ENCODE measurements at places on chromosomes 11 and 22. TPM values are rescaled to one million over a fixed set of nuclear protein-coding genes. Genes with fewer than 3 reads are reported as not detected.

The ZBTB16 gene
- polyA plus RNA-seq: 0.48 TPM

The PRAME gene
- 0.05 TPM for polyA plus RNA-seq

The INSC gene
- polyA plus RNA-seq: 0.63 TPM

The FIBIN gene
- polyA plus RNA-seq: 0.77 TPM

Measured in mammary epithelial cell (primary cell).